MG63 (cell line): ENCODE measurements at places on chromosomes 4 and X.

- no peak for DNase-seq
These were observed 17.8 kb upstream of the GABRQ start for GRCh38 chrX:152619897-152620296.

DNA sequence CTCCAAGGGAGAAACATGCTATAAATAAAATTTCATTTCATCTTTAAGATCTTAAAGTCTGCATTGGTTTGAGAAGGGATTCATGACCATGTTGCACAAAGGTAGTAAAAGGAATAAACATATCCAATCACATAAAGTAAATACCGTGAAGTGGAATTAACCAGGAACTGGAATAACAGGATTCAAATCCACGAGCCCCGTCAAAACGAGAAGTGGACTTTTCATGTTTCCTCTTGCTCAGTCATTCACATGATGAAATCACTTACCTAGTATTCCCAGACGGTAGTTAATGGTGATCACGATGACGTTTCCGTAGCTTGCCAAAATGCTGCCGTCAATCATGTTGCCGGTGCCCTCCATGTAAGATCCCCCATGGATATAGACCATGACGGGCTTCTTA is 199.7 kb downstream of the NLGN4X start:
- no peak for DNase-seq

DNA sequence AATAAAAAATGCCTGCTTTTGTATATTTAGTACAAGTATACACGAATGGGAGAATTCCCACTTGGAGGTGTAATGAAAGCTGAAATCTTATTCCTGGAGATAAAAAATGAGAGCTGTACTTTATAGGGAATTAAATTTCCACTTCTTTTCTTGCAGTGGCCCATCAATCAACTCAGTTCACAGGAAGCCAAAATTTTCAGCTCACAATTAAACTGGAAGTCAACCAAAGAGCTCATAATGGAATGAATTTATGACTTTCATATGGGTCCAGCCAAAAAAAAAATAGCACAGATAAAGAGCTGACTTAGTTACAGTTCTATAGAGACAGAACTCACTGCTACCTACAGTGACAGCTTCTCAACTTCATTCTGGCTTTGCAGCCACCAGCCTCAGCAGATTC is 115.2 kb upstream of the TBC1D9 start:
- DNase-seq: no peak

DNA sequence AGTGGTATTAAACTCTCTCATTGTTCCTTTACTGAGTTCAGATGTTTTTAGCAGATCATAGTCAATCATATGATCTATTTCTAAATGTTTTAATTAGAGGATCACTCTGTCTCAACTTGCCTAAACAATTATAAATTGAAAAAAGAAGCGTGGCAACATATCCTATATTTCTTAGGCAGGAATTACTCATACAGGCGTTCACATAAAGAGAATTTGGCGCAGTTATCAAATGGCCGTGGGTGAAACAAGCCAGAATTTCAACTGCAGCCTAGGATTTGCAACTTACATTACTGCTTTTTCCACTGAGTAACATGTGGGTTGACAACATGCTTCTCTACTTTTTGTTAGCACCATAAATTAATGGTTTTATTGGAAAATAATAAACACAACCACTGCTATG is 141.3 kb downstream of the CPE start:
- DNase-seq: no peak

DNA sequence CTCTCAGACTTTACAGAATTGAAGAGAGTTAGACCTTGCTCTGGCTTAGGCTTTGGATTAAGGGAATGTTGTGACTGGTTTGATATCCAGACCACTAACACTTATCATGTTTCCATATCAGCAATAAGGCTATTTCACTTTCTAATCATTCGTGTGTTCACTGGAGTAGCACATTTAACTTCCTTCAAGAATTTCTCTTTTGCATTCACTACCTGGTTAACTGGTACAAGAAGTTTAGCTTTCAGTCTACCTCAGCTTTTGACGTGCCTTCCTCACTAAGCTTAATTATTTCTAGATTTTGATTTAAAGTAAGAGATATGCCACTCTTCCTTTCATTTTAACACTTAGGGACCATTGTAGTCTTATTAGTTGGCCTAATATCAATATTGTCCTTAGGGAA is 62.6 kb downstream of the CASP6 start:
- DNase-seq: no peak

- DNase-seq: no peak
These were observed 45.9 kb upstream of the ALG13 start for GRCh38 chrX:111634823-111635729.

DNA sequence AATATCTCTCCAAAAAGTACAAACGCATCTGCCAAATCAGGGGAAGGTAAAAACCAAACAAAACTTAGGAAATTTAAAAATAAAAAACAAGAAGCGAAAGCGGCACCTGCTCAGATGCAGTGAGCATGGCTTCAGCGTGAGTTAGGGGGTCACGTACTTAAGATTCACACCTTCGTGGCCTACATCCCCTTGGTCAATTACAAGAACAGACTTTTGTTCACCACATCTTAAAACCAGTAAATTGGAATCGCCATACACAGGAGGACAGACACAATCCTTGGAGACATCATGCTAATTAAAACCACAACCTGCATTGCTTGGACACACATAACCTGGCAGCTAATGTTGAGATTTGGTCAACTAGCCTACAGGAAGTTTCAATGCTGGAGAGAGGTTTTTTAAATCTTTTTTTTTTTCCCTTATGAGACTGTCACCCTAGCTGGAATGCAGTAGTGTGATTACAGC is 12.5 kb upstream of the SEL1L3 start:
- DNase-seq: no peak
